ENCODE measurements at places on chromosomes 7 and 10.

DNA sequence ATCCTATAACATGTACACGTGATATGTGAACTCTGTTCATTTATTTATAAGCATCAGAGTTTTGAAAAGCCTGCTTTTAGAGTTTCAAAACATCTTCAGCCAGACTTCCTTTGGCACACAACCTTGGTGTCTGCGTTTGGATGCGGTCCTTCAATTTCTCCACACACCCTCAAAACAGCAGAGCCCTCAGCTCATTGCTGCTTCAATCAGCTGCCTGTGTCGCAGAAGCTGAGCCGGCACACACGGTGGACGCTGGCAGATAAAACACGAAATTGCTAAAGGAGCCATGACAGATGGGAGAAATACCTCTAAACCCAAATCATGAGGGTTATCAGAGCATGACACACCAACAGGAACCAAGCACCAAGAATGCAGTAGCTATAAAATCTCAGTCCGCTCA is 396.4 kb upstream of the AKR1E2 start:
- DNase-seq, result no peak

- DNase-seq, result no peak
Measured at GRCh38 chr7:155230169-155230593, 67.5 kb upstream of the INSIG1 start.

DNA sequence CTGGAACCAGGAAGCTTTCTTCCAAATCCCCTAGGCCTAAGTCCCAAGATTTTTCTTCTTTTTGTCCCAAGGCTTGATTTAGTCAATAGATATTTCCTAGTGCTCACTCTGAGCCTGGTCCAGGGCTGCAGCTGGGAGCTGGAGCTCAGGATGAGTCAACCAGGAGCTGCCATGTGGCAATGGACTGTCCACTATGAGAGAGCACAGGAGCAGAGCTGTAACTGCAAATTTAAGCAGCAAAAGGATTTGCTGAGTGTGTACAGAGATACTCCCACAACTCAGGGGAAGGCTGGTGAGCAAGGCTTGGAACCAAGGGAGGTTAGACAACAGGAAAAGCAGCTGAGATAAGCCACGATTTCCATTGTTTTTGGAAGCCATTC is 92.1 kb upstream of the CXCL12 start:
- no peak for DNase-seq

DNA sequence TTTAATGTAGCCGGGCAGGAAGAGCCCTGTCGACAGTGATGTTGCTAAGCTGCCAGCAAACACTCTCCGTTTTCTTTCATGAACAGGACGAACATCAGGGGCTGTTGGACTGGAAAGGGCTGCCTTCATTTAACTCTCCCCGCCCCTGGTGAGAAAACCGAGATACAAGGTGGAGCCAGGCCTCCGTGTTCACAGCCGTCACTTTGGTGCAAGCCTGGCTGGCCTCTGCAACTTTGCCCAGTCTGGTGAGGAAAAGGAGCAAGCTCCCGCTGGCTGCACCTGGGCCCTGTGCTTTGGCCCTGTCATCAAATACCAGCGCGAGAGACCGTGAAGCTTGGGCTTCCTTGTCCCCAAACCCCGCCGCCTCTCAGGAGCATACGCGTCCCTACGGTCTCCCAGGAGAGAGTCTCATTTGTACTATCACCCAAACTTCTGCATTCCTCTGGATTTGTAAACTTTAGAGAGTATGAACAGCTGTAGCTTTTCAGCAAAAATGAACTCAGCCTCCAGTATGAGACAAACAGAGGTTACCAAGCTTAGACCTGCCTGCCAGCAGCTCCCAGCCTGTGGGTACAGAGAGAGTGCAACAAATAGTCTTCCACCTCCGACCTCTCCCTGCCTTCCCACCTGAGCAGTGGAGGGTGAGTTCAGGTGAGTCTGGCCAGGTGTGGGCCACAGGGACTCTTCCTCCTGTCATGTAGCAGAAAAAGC is 445.3 kb upstream of the MGMT start:
- no peak for DNase-seq

DNA sequence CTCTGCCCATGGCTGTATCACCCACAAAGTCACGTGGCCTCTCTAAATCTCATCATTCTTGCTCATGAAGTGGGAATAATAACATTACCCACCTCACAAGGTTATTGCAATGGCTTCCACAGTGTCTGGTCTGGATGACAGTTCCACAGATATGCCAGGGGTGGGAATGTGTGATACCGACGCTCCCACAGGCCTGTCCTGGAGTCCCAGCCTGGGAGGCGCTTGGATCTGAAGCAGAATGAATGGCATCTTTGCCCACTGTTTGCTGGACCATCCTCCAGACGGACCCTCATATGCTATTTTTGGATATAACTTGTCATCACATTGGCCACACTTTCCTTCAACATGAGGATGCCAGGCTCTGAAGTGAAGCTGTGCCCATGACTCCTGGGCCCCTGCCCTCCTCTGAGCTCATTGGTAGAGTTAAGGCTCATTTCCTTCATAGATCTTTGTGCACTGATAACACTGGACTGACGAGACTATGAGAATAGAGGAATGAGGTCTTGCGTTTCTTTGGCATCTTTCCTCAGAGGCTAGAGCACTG is 279.8 kb upstream of the ZNF32 start:
- DNase-seq, result no peak

DNA sequence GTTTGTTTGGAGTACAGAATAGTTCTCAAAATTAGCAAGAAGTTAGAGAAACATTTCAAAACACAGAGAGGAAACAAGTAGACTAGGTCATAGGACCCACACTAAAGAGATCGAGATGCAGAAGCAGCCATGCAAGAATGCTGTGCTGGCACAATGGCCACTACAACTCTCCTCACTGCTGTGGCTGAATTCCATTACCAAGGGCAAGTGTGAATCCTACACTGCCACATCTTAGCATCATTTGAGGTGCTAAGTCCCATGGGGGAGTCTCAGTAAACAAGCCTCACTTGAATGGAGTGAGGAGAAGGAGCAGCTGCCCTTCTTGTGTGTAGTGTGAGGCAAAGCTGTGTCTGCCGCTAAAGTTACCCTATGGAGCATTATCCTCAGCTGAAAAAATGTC is 56.7 kb downstream of the PCLO start:
- no peak for DNase-seq

GRCh38 chr7:71659622-71660021 is 527.7 kb downstream of the GALNT17 start:
- DNase-seq, result no peak

Data from stimulated activated CD8-positive, alpha-beta memory T cell treated with anti-CD3 and anti-CD28 coated beads, Interleukin-7, amount 100 ng/mL, for 24 hours (primary cell).